ENCODE measurements at places on chromosomes 2 and 18. TPM values are rescaled to one million over a fixed set of nuclear protein-coding genes. Genes with fewer than 3 reads are reported as not detected.

Gene KANSL3
- 30.8 TPM for total RNA-seq

DNA sequence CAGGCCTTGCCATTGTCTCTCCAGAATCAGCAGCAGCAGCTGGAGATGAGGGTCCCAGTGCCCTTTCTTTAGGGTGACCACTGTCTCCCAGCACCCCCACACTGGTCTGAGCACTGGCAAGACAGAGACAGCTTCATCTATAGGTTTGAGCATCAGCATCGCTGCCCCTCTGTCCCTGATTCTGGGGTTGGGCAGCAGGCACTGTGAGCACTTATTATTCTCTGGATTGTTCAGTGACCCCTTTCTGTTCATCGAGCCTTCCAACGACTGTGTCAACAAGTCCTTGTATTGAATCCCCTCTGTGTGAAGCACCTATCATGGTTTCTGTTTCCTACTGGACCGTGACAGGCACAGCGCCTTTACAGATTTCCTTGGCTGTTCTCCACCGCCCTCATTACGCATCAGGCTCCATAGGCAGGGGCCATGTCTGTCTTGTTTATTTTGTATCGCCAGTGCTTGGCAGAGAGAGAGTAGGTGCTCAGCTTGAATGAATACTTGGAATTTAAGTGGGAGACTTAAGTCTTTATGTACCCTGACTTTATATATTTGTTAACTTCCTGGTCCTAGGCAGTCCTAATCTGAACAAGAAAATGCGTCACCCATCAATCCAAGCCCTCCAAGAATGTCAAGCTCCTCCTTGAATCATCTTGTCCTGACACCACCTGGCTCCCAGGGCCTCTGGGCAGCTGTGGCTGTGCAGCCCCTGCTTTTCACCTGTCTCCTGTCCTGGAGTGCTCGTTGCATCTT, 11.4 kb downstream of the MALL start:
- peak; percentile 98 for DNase-seq

Gene IL18RAP
- total RNA-seq = not detected

Gene CYB5A
- total RNA-seq = 140 TPM

- DNase-seq = no peak
Measured at GRCh38 chr2:120253021-120253882, 600 bp downstream of the RALB start.

DNA sequence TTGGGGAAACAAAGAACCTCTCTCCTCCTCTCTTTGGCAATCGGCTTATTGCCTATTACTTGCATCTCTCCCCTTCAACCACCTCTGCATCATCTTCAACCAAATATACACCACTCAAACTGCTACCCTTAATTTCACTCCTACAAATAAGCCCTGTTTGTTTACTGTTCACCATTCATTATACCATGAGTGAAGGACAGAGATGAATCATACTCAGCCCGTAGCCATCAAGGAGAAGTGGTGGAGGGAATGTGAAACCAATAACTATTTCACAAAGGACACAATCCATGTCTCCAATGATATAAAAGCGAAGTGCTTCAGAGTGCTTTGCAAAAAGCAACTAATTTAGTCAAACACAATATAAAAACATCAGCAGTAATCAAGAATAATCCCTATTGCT, 76.8 kb downstream of the CACNB4 start:
- DNase-seq = no peak

GRCh38 chr2:8170552-8171327, 511.1 kb upstream of the ID2 start:
- DNase-seq = no peak

Gene CAVIN2
- 0.51 TPM for total RNA-seq

GRCh38 chr2:12787891-12788801, 71.4 kb downstream of the TRIB2 start:
- DNase-seq = no peak

DNA sequence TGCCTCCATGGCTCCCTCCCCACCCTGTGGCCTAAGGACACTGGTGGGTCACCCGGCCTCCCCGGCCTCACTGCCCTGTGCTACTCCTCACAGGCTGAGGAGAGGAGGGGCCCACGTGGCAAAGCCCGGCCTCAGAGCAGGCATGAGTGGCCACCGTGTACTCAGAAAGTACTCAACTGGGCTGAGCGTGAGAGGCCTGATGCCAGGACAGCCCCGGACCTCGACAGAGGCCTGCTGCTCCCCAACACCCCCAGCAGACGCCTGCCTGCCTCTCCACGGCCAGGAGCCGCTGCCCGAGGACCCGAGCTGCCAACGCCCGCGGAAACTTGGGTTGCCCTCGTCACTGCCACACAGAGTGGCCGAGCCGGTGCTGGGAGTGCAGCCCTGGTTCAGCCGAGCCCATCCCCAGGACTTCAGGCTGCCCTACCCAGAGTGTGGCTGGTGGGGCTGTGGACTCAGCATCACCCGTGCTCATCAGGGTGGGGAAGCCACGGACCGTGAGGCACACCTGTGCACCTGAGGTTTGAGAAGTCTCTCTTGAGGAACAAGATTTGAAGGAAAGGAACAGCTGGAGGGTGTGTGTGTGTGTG, 59.3 kb downstream of the CENPO start:
- DNase-seq = no peak

GRCh38 chr2:72027426-72028161, 120.1 kb downstream of the CYP26B1 start:
- no peak for DNase-seq

- no peak for DNase-seq
Measured at GRCh38 chr2:150581717-150582472, 94.4 kb upstream of the RND3 start.

Gene STAT4
- 1.6 TPM for total RNA-seq

Gene MC5R
- not detected for total RNA-seq

Gene PKDCC
- total RNA-seq = 51.1 TPM

Gene DSC3
- 0.14 TPM for total RNA-seq

DNA sequence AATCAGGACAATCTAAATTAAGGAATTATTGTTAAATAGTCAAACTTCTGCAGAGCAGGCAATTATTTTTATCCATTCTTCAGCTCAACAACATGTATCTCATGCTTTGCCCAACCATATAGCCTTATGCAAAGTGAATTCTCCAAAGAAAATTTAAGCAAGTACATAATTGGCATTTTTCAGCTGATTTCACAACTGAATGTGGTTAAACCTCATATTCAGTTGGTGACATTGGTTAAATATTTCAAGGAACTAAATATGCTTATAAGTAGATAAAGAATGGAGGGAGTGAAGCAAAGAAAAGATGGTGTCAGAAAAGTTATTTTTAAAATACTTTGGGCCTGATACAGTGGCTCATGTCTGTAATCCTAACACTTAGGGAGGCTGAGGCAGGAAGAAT, 816.2 kb downstream of the NRXN1 start:
- DNase-seq = no peak

- DNase-seq = no peak
Measured at GRCh38 chr2:124919296-124919695, 894.2 kb downstream of the CNTNAP5 start.

DNA sequence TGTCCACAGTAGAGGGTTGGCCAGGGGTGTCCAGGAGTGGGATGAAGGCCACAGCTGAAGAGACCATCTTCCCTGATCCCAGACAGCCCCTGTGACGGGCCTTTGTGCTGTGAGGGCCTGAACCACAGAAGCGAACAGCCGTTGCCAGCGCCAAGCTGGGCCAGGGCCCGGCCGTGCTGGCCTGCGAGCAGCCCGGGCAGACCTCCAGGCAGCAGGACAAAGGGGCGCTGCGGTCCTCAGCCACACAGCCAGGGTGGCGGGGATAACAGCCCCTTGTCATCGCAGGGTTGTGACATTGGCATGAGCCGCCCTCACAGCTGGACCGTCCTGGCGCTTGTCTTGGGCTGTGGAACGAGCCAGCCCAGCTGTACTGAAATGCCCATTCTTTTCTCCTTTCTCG, 161.1 kb downstream of the FAM210A start:
- DNase-seq = no peak

- DNase-seq = no peak
Measured at GRCh38 chr2:149686136-149687051, 98.8 kb upstream of the MMADHC start.

- no peak for DNase-seq
Measured at GRCh38 chr2:58047373-58047935, 848 bp downstream of the VRK2 start.

- no peak for DNase-seq
Measured at GRCh38 chr18:37663446-37663845, 97.8 kb upstream of the CELF4 start.
